Activated CD4-positive, alpha-beta T cell treated with anti-CD3 and anti-CD28 coated beads, Interleukin-2, amount 50 U/mL, for 24 hours (primary cell): ENCODE measurements at places on chromosomes 7 and 10.

DNA sequence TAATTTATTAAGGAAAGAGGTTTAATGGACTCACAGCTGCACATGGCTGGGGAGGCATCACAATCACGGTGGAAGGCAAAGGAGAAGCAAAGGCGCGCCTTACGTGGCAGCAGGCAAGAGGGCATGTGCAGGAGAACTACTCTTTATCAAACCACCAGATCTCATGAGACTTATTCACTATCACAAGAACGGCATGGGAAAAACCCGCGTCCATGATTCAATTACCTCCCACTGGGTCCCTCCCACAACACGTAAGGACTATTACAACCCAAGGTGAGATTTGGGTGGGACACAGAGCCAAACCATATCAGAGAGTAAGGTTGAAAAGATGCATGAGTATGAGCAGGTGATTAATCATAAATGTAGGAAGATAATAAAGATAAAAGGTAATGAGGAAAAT lies 3.2 kb upstream of the JCAD start:
- no peak for DNase-seq

DNA sequence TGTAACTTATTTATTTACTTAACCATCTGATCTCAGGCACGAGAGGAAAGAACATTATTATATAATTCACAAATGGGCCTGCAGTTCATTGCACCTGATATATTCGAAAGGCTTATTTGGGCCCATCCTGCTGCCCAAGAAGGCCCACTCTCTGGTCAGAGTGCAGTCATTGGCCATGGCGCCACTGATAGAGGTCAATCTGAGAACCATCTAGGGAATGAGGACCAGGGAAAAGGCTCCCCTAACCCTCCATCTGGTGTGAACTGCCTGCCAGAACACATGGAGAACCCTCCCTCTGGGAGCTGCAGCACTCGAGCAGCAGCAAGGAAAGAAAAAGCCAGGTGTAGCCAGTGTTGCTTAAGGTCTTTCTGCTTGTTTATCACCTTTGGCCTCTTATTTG lies 136.6 kb downstream of the REEP3 start:
- DNase-seq: no peak

DNA sequence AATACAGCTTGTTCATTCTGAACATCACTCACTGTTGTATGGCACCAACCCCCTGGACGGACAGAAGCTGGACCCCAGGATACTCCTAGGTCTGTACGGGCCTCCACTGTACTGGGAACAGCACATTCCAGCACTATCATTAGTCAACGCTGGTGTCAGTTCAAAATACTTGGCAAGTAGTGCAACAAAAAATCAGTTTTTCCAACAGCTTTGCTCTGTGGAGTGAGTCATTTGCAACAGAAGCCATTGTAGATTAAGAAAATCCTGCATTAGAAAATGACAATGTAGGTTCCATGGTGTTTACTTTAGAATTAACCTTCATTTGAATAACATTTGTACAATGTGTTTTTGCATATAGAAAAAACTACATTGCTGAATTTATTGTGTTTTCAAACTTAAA lies 266.6 kb downstream of the HDAC9 start:
- DNase-seq: no peak

DNA sequence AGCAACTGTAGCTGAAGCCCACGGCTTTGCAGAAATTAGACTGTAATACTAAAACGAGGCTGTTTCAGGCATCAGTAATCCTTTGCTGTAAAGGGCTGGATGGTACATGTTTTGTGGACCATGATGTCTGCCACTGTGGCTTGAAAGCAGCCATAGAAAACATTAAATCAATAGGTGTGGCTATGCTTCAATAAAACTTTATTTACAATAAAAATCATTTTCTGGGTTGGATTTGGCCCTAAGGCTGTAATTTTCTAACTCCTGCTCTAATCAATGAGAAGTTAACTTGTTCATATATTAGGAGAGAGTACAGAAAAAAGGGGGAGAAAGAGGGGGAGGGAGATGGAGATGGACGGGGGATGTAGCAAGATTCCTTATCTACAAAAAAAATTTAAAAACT lies 183.4 kb downstream of the PIP4K2A start:
- DNase-seq: no peak

GRCh38 chr10:114550756-114551635 lies 107.1 kb downstream of the ABLIM1 start:
- DNase-seq: no peak

GRCh38 chr7:1861799-1862458 lies 191.9 kb downstream of the ELFN1 start:
- DNase-seq: no peak

DNA sequence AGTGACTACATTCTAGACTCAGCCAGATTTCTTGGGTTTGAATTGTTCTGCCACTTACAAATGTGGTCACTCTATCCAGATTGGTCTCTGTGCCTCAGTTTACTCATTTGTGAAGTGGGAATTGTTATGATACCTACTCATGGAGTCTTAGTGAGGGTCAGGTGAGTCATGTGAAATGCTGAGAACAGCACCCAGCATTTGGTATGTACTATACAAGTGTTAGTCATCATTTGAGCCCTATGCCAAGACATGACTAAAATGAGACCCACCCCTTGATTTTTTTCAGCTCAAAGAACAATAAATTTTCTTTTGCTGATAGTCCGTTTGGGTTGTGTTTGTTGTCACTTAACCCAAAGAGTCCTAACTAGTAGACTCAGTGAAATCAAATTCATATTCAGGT lies 92.8 kb downstream of the CHN2 start:
- no peak for DNase-seq

DNA sequence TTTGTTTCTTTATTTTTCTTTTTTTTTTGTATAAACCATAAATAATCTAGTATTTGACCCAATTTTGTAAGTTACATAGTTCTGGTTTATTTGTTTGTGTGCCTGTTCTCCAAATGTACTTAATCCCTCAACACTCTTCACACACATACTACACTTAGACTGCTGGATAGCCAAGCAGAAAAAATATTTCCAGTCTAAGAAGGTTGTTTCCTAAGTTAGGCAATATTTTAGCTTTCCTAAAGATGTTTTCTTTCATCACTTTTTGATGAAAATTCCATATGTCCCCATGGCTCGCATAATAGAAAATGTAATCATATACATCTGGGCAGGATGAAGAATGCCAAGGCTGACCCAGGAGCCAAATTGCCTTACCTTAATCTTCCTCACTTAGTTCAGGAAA lies 105.3 kb downstream of the PPP1R3A start:
- DNase-seq: no peak

DNA sequence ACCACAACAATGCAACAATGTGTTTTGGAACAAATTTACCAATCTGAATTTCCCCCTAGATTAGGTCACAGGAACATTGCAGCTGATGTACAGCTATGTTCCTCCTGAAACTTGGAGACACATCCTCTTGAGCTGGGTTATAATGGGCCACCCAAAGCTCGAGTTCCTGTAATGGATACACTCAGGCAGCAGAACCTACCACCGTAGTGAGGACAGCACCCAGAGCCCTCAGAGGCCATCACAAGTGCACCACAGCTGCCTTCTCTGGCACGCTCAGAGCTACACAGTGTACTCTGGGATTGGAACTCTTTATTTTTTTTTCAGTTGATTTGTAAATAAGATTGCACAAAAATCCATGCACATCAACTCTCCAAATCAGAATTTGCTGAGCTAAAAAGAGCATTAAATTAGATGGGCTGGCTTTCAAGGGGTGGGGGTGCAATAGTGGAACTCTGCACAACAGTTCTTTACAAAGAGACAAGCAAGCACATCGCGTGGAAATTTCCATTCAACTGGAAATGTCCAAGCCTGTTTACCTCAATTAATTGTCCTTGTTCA lies 56.7 kb downstream of the EGFR start:
- DNase-seq: no peak

- no peak for DNase-seq
Observed at GRCh38 chr10:76950354-76950753, 687.3 kb downstream of the KCNMA1 start.

GRCh38 chr10:114372179-114372578 lies 32.1 kb downstream of the AFAP1L2 start:
- DNase-seq: no peak

DNA sequence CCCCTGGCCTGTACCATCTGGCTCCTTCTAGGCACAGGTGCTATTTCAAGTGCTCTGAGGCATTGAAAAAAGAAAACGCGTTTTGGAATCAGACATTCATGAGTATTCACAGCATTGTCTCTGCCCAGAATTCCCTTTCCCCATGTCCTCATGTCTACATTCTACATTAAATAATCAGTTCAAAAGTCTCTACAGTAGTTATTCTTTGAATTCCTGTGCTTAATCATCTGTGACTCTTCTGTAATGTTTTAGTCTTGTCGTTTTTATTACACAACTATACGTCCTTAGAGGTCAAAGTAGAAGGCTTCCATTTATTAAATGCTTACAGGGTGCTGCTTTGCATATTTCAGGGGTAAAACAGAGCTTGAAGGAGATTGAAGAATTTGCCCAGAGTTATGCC lies 95.7 kb downstream of the BICC1 start:
- DNase-seq: no peak

GRCh38 chr7:104652434-104652833 lies 324.0 kb downstream of the LHFPL3 start:
- no peak for DNase-seq

GRCh38 chr10:124283949-124284250 lies 134.8 kb downstream of the OAT start:
- no peak for DNase-seq

DNA sequence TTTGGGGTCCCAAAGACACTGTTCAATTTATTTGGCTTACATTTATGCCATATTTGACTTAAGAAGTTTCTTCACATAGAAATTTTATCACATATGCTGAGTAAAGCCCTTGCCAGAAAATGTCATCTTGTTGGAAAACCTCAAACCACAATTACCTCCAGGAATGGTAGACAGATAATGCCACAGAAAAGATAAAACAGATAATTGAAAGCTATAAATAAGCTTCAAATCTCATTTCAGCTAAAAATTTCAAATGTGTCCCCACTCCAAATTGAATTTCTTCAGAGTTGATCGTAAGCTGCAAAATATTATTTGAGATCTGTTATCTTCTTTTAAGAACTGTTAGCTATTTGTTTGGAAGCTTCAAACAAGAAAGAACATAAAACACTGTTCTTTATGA lies 176.4 kb upstream of the PTN start:
- no peak for DNase-seq

DNA sequence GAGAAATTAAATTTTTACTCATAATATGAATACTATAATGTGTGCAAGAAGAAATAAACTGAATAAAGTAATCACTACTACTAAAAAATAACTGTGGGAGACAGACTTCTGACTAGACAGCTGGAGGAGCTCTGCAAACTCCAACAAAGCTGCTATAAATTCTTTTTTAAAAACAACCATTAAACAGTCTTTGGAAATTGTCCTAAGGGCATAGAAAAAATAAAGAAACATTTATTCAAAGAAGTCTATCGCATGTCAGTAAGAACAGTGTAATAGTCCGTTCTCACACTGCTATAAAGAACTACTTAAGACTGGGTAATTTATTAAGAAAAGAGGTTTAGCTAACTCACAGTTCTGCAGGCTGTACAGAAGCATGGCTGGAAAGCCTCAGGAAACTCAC lies 56.0 kb downstream of the ZPBP start:
- no peak for DNase-seq

DNA sequence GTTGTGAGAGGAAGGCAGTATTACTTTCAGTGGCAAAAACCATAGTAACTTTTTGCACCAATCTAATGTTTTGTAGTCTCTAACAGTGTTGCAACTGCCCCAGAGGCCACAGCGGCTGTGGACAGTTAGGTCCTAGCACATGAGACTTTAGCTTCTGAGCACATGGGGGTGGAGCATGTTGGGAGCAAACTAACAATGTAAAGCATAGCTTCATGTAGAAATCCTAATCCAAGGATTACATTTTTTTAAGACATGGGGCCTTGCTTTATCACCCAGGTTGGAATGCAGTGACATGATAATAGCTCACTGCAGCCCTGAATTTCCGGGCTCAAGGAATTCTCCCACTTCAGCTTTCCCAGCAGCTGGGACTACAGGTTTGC lies 49.0 kb downstream of the LAMB1 start:
- no peak for DNase-seq

DNA sequence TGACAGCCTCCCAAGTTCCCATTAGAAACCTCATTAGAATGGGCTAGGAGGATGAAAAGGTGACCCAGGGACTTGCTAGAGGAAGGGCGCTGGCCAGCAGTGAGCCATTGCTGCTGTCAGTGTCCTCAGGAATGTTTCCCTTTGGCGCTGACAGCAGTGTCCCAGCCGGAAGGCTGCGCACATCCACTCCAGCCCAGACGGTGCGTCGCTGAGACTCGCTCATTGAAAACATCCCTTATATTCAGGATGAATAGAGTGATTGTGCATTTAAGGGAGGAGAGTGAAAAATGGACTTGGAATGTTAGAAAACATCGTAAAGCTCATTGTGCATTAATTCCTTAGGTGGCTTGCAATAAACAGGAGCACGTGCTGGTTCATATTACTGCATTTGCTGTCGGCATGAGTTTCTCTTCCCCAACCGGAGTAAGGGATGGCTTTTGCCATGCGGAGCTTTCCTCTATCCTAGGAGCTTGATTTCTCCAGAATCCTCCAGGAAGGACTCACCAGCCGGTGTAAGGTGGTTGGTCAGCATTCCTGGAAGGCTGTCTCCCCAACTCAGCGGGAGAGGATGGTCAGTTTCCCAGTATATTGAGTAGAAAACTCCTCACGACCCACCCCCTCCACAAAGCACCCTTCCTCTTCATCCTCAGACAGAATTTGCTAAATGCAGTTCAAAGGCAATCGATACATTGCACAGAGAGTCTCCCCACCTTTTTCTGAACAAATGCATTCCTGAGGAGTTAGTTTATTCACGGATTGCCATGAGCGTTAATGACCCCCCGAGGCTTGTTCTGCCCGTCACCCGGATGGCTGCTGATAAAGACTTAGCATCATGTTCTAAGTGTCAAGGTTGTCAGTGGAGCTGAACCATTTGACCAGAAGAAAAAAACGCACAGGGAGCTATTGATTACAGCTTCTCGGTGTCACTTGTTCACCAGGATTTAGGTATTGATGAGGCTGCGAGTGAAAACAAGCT lies 201.8 kb downstream of the EBF3 start:
- no peak for DNase-seq

GRCh38 chr10:22342421-22342820 lies 2.9 kb upstream of the SPAG6 start:
- no peak for DNase-seq

GRCh38 chr7:44466300-44467216 lies 23.9 kb downstream of the NUDCD3 start:
- DNase-seq: no peak
